ENCODE measurements at places on chromosomes 12 and 14.

GRCh38 chr12:131128556-131128955 is 174.8 kb downstream of the ADGRD1 start:
- no peak for DNase-seq

DNA sequence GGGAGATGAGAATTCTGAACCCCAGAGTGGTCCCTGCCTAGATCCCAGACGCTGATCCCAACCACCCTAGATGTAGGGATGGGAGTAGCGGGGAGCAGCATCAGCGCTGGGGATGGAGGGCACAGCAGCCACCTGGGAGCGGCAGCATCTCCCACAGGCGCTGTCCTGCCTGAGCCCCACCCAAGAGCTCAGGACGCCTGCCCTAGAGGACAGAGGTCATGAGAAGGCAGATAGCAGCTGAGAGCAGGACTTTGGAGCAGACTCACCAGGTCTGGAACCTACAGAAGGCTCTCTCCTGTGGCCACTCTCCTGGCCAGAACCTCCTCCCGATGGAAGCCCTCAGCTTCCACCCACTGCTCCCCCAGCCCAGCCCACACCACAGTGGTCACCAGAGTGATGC is 7.2 kb downstream of the CCDC85C start:
- DNase-seq = no peak

DNA sequence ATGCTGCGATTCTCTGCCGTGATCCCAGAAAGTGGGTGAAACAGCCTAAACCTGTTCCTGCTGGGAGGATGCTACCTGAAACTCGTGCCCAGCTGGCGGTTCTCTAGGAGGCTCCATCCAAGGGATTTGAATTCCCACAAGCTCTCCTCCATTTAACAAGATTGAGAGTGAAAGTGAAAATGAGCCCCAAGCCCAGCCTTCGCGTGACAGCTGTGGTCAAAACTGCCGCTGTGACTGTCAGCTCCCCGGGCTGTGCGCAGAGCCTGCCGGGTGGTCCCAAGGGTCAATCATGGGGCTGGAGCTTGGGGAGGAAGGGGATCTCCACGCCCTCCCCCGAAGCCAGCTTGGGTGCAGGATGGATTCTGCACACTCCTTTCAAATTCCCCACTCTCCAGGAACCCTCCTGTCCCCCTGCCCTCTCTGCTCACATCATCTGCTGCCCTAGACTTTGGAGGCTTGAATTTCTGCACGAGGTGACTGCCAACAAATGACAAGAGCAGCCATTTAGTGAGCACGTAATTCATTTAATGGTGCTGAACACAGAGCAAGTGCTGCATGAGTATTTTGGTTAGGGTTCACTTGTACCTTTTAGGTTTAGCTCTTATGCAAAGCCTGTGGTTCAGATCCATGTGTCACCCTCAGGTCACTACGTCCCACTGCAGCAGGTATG is 5.3 kb downstream of the ASB2 start:
- peak; percentile 29 for DNase-seq

- no peak for DNase-seq
Observed at GRCh38 chr14:71388862-71389261, 481.6 kb downstream of the PCNX1 start.

DNA sequence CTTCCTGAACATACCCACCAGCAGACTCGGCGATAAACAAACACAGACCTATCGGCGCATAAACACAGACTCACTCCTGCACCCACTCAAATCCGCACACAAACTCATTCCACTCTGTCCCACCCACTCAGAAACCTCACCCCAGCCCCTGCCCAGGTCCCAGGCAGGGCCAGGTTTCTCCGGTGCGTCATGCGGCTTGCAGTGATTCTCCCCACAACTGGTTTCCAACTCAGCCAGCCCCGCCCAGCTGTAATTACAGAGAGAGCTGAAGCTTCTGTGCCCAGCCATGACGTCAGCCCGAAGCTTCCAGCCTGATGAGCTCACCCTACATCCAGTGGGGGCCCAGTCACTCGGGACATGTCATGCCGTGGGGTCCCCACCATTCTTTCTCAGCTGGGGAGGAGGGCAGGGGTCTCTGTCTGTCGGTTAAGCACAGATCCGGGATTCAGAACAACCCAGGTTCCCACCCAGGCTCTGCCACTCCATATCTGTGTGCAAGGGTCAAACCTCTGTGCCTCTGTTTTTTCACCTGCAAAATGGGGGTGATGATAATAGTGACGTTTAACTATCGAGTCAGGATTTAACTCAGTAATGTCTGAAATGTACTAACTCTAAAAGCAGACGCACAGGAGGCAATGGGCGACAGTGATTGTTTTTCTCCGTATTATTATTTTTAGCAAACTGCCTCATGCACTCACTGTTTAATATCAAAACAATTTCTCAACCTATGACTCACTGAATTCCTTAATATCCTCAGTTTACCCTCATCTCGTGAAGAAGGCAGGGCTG is 2.3 kb upstream of the HSPB8 start:
- no peak for DNase-seq

GRCh38 chr14:98070536-98070935 is 1201.5 kb downstream of the BCL11B start:
- DNase-seq = no peak

- no peak for DNase-seq
Observed at GRCh38 chr14:94654071-94654861, 42.1 kb downstream of the SERPINA3 start.

DNA sequence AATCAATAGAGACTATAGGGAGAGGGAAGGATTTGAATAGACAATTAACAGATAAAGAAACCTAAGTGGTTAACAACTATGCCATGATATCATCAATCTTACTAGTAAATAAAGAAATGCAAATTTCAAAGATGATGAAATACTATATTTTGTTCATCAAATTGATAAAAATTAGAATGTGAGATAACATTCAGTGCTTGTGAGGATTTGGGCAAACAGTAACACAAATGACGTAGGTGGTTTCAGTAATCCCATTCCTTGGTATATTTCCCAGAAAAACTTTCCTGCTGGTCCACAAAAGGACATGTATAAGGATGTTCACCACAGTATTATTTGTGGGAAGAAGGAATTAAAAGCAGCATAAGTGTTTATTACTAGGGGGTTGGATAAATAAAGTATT is 136.0 kb downstream of the ERC1 start:
- DNase-seq = no peak

DNA sequence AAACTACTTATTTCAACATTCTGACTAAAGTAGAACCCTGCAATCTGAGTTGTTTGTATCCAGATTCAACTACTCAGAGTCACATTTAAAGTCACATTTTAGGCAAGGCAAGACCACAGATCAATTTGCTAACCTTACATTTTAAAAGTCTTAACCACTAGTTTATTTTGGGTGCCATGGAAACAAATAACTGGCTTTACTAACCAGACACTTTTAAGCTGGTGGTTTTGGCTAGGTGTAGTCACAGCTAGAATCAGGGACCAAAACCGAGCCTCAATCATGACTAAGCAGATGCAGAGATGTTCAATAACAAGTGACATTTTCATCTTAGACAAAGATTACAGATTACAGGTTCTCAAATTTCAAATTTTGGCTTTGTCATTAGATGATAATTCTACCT is 115.3 kb downstream of the PDE6H start:
- no peak for DNase-seq

- DNase-seq = no peak
Observed at GRCh38 chr14:104977008-104977680, 1.0 kb downstream of the AHNAK2 start.

GRCh38 chr14:85464135-85464895 is 65.6 kb upstream of the FLRT2 start:
- no peak for DNase-seq

DNA sequence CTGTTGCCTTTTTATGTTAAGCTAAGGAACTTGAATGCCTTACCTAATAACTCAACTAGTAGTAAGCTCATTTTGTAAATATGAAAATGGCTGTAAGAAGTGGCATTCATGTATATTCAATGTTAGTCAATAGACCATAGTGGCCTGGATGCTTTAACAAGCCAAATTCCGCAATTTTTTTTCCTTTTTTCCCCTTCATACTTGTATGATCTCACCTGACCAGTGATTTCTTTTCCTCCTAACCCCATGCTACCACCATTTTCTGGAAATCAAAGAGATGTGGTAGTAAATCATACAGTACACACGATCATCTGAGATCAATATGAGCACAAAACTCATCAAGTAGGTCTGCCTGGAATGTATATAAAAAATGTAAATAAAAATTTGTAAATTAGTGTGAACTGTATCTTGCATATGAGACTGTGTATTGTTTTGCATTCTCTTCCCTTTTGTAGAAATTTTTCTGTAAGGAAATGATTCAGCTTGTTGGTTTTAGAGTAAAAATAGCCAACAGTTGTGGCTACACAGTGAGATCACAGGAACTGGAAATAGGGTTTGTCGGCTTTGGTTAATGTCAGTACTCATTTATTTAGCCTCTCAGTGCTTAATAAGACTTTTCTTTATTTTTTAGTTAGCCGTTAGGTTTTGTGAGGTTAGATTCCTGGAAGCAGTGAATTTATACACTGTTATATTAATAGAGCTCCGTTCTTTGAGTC is 62.5 kb downstream of the ETNK1 start:
- no peak for DNase-seq

DNA sequence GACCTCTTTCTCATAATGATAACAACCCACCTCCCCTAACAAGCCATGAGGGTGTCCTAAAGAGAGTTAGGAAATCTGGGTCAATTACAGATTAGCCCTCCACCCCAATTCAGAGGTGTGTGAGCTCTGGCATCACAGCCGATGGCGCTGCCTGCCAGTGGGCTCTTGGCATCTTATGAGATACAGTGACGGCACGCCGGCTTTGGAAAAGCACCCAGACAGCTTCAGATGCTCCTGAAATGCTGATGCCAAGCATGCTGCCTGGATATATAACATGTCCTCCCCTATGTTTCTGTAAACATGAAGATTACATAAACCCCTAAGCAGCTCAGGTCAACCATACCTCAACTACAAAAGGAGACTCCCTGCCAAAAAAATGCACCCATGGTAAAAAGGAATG is 152.6 kb downstream of the TTC7B start:
- no peak for DNase-seq

- DNase-seq = no peak
Observed at GRCh38 chr12:59677857-59678256, 82.0 kb downstream of the SLC16A7 start.
